ENCODE measurements at places on chromosomes 1 and 21. TPM values are rescaled to one million over a fixed set of nuclear protein-coding genes. Genes with fewer than 3 reads are reported as not detected.

The NCAM2 gene
- 0.38 TPM for total RNA-seq

DNA sequence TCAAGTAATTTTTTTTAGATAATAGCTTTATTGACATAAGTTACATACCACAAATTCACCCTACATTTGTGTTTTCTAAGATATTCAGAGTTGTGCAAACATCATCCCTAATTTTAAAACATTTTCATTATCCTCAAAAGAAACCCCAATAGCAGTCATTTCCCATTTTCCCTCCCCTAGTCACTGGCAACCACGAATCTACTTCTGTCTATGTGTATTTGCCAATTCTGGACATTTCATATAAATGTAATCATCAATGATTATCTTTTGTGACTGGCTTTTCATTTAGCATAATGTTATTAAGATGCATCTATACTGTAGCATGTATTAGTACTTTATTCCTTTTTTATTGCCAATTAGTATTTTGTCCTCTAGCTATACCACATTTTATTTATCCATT is 88.8 kb upstream of the SLFNL1 start:
- DNase-seq: no peak

DNA sequence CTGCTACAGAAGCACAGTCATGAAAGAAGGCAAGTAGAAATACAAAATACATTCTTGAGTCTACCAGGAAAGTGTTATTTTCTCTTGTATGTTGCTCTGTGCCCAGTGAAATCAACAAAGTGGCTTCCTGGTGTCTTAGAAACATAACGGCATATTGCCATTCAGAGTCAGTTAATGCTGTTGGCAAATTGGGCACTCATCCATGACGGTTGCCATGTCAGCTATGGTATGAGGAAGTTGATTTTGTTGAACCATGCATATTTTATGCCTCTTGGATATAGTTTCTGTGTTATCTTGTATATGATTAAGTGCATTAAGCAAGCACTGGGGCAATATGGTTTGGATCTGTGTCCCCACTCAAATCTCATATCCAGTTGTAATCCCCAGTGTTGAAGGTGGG is 153.1 kb upstream of the CXADR start:
- DNase-seq: no peak

GRCh38 chr1:39017266-39017665 is 8.9 kb upstream of the NDUFS5 start:
- no peak for DNase-seq

DNA sequence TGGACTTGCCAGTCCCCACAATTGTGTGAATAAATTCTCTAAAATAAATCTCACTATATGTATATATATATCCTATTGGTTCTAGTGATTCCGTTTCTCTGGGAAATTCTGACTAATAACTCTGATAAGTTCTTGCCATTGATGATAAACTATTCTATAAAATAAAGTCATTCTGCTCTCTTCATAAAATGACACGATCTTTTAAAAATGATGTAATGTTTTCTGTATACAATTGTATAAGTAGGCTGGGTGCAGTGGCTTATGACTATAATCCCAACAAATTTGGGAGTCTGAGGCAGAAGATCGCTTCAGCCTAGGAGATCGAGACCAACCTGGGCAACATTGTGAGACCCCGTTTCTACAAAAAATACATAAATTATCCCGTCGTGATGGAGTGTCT is 541.0 kb upstream of the ADGRL4 start:
- no peak for DNase-seq

GRCh38 chr1:151855933-151856332 is 2.4 kb upstream of the THEM5 start:
- no peak for DNase-seq

GRCh38 chr1:181013144-181013543 is 9.5 kb downstream of the STX6 start:
- no peak for DNase-seq

DNA sequence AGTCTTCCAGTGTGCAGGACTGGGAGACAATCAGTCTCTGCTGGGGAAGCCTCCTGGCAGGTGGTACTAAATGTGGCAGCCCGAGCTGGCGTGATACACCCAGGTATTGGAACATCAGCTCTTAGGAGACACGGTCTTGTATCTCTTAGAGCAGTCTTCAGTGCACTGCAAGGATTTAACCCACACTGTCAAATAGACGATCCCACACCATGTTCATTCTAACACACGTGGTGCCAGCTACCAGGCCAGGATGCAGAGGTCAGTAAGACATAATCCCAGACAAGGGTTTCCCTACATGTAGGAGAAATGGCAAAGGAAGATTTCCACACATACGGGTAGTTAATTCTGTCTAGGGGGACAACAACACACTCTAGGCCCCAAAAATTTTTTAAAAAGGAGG is 8.7 kb downstream of the TRIM11 start:
- no peak for DNase-seq

DNA sequence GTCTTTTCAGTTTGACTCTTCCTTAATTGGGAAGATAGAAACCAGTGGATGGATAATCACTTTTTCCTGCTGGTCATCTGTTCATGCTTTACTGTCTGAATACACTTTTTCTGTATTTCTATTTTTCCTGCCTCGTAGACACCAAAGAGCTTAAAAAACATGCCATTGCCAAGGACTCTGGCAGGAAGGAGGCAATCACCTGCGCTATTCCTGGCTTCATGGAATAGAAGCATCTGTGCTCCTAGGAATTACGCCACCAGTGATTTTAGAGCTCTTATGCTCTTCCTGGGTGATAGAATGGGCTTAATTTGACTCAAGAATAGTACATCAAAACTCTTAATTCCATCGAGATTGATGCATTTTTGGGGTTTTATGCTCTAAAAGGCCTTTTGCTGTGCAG is 15.7 kb downstream of the OR2B11 start:
- DNase-seq: no peak

GRCh38 chr1:88327391-88328267 is 356.4 kb upstream of the PKN2 start:
- DNase-seq: peak; percentile 97

DNA sequence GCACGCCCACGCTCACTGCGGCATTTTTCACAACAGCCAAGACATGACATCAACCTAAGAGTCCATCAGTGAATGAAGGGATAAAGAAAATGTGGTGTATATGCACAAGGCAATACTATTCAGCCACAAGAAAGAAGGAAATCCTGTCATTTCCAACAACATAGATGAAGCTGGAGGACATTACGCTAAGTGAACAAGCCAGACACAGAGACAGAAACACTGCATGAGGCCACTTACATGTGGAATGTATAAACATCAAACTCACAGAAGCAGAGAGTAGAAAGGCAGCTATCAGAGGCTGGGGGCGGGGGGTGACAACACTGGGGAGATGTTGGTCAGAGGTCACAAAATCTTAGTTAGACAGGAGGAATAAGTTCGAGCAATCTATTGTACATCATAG is 20.9 kb downstream of the TMPRSS2 start:
- no peak for DNase-seq

DNA sequence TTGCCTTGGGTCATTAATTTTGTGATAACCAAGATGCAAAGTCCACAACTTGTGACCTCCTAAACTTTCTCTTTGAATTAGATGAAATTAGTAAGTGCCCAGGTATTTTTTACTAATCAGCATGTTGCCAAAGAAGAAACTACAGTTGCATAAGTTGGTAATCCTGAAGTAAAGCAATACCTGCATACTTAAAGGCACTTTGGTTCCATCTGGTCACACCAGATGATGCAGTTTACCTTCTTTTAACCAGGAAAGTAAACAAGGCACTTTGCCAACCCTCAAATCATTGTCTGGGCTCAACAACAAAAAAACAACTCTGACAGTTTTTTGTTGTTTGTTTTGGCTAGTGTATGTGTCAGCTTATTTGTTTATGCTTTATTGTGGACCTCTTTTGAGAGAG is 55.5 kb upstream of the DYNLT5 start:
- DNase-seq: no peak

- DNase-seq: peak; percentile 34
These were observed 339.0 kb downstream of the CHRM3 start for GRCh38 chr1:239725371-239725770.

- DNase-seq: no peak
These were observed 99.9 kb upstream of the PRDX6 start for GRCh38 chr1:173377266-173377665.

GRCh38 chr1:18132711-18133541 is 25.3 kb downstream of the IGSF21 start:
- DNase-seq: no peak

- DNase-seq: no peak
These were observed 3.1 kb downstream of the IL6R start for GRCh38 chr1:154408174-154408777.

DNA sequence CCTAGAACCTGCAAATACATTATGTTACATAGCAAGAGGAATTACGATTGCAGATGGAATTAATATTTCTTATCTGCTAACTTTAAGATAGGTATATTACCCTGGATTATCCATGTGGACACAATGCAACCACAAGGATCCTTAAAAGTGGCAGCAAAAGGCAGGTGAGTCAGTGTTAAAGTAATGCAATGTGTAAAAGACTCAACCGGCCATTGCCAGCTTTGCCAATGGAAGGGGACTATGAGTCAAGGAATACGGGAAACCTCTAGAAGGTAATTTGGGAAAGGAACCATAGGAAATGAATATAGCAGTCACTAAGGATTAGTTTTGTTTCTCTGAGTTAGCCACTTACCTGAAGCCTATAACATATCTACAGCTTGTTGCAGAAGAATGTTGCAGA is 692.1 kb upstream of the ZP4 start:
- DNase-seq: no peak

DNA sequence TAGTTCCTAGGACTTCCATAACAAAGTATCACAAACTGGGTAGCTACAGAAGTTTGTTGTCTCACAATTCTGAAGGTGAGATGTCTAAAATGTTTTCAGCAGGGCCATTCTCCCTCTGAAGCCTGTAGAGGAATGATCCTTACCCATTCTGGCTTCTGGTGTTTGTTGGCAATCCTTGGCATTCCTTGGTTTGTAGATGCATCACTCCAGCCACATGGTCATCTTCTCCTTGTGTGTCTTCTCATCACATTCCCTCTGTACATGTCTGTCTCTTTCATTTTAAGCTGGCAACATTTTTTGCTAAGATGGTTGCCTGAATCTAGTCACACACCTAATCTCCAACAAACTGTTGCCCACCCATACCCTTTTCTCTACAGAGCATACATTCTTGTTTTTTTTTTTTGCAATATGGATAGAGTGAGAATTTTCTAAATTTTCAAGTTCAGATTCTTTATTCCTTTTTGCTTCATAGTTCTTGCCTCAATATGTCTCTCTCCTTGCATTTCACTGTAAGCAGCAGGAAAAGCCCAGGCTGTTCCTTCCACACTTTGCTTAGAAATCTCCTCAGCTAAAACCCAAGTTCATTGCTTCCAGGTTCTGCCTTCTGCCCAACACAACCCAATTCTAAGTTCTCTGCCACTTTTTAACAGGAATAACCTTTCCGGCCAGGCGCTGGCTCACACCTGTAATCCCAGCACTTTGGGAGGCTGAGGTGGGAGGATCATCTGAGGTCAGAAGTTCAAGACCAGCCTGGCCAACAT is 18.3 kb downstream of the ZBED6 start:
- no peak for DNase-seq

- no peak for DNase-seq
These were observed 3.3 kb upstream of the SLAMF8 start for GRCh38 chr1:159823406-159823805.

- DNase-seq: no peak
These were observed 5.2 kb downstream of the ADAMTS5 start for GRCh38 chr21:26961698-26962097.
